ENCODE measurements at places on chromosomes 11 and 22. TPM values are rescaled to one million over a fixed set of nuclear protein-coding genes. Genes with fewer than 3 reads are reported as not detected.

The SMC1B gene
- total RNA-seq: not detected

DNA sequence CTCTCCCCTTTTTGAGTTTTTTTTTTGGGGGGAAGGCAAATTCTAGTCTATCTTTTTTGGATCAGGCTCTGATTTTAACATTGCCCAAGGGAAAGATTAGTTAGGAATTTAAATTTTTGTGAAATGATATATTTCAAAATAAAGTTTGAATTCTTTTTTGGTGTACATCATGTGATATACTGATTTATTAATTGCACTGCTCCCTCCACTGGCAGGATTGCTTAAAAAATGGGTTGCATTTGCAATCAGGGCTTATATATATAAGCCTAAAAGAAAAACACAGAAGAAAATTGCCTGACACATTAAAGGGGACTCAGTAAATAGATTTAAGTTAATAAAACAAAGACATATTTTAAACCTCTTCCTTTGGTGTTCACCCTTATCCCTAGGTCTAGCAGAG is 1.2 kb downstream of the DYNC2H1 start:
- no peak for DNase-seq

The OR51G2 gene
- not detected for total RNA-seq

DNA sequence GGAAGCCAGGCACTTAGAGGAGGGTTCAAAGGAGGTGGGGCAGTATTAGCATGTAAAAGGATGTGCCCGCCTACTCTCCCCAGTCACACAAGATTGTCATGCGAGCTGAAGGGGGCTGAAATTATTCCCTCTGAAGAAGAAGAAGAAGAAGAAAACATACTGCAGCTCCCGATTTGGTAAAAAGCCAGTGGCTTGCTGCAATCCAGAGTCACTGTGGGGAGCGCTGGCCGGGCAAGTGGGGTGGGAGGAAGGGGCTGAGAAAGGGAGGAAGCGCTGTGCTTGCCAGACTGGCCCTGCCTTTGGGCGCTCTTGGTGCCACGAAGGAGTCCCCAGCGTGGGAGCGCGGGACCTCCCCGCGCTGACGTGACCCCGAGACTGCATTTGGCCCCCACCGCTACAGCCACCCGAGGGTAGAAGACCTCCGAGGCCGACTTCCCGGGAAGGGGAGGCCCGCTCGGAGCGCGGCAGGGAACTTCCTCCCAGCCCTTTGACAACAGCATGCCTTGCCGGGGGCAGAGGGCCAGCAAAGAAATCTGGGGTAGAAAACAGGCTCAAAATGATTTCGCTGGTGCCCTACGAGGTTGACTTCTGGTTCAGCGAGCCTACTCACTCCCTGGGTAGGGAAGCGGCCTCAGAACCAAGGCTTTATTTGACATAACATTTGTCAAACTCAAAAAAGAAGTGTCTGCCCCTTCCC is 906.3 kb downstream of the DLG2 start:
- DNase-seq: peak; percentile 12

- DNase-seq: no peak
Observed at GRCh38 chr11:65215441-65216076, 33.8 kb downstream of the CAPN1 start.

DNA sequence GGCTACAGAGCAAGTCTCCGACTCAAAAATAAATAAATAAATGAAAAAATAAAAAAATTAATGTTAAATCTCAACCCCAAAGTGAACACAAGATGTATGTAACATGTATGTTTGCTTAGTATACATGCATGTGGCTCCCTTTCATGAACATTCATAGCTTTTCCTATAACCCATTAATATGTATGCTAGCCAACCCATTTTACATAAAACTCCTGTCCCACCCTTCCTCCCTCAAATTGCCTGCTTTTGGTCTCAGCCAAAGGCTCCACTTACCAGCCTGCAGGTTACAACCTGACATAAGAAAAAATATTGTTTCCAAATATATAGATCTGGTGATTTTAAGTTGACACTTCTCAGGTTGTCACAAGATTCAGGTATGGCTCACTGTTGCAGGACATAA is 3.7 kb upstream of the FOLR1 start:
- no peak for DNase-seq

DNA sequence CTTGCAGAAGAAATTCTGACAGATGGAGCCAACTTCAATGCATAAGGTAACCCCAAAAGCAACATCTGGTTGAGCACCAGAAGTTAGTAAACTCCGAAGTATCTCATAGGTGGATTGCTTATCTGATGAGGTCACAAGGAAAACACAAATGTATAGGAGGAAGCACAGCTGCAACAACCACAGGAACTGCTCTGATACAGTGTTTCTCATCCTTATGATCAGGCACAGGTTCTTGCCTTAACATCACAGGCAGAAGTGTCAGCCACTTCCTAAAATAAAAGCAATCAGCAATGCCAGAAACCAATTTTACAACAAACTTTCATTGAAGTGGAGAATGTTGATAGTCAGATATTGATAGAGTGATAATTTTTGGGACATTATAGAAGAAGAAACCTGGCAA is 530.3 kb upstream of the FAT3 start:
- DNase-seq: no peak

The ZNF70 gene
- 2.7 TPM for total RNA-seq

The GAB4 gene
- total RNA-seq: not detected

DNA sequence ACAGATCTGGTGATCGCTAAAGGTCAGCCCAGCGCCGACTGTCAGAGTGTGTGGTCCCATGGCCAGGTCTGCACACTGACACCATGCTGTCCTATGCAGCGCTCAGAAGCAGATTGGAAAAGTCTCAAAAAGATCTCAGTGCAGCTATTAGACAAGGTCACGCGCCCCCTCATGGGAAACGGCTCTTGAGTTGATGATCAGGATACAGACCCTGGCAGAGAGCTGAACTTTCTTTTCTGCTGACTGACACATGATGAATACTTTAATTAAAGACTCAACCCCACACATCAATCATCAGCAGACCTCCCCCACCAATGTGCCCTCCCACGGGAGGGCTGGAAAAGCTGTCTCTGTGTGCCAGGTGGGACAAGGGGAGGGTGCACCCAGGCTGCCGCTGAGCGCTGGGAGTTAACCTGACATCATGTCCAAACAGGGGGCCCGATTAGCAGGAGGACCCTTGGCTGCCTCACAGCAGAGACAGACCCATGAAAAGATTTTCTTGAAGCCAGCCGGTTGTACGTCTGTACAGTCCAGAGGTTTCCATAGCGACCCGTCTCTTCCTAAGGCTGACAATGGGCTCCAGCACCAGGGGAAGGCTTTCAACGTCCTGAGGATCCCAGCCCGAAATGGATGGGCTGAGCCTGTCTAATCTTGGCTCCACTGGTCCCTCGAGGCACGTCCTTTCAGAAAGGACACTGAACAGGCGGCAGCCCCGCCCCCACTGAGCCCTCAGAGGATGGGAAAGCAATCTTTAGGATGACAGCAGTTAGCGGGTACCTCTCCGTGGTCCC is 26.9 kb downstream of the RASD2 start:
- no peak for DNase-seq
